Calu3 (cell line): ENCODE measurements at places on chromosomes 11 and 22. TPM values are rescaled to one million over a fixed set of nuclear protein-coding genes. Genes with fewer than 3 reads are reported as not detected.

LINC01488 gene
- not detected in 2 replicates for total RNA-seq

OR51B4 gene
- total RNA-seq = not detected in 2 replicates

DNA sequence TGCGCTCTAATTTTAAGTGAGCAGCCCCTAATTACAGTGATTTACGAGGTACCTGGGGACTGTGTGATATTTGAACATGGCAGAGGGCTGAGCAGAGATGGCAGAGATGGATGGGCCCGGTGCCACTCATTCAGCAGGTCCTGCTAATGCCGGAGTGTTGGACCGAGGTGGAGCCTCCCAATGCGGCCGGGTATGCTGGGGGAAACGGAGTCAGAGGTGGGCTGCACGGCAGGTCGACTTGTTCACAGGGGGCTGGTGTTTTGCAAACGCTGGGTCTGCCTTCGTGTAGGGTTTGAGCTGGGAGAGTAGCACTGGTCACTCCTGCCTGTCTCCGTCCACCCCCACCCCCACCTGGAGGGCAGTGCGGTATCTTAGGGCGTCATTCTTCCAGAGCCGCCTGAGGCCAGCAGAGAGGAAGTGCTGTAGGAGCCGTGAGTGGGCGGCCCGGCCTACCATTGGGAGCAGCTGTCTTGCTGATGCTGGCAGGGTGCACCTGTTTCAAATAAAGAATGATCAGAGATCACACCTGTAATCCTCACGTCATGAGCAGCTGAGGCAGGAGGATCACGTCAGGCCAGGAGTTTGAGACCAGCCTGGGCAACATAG, 122.6 kb downstream of the IGLL1 start:
- no peak for DNase-seq

- DNase-seq = no peak
Observed at GRCh38 chr22:19750507-19751490, 9.8 kb upstream of the TBX1 start.

CAPN5 gene
- 22.3 and 41.5 TPM in 2 replicates for total RNA-seq

DNA sequence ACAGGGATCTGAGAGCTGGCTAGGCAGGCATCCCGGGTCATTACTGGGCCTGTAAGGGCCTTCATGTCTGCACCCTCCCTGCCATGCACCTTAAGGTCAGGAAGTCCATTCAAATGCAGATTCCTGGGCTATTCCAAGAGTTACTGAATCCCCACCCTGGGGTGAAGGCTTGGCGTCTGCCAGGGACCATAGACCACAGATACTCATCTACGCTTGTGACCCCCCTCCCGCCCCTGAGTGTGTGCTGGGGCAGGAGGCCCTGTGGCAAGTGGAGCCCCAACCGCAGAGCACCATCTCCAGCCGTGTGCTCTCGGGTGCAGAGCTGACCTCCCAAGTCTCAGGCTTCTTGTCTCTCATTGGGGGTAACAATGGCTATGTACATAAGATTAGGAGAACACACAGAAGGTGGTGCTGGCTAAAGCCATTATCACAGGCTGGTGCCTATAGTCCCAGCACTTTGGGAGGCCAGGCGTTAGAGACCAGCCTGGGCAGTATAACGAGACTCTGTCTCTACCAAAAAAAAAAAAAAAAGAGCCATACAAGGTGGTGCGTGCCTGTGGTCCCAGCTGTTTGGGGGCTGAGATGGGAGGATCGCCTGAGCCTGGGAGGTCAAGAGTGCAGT, 19.1 kb upstream of the KCNQ1OT1 start:
- DNase-seq = no peak

- DNase-seq = no peak
Observed at GRCh38 chr11:6545917-6546605, 49.0 kb downstream of the DNHD1 start.

IRAG1 gene
- not detected in 2 replicates for total RNA-seq

GRCh38 chr11:86037743-86038142, 31.1 kb downstream of the PICALM start:
- no peak for DNase-seq

CSNK2A3 gene
- total RNA-seq = 0.86 and 1.1 TPM in 2 replicates

DNA sequence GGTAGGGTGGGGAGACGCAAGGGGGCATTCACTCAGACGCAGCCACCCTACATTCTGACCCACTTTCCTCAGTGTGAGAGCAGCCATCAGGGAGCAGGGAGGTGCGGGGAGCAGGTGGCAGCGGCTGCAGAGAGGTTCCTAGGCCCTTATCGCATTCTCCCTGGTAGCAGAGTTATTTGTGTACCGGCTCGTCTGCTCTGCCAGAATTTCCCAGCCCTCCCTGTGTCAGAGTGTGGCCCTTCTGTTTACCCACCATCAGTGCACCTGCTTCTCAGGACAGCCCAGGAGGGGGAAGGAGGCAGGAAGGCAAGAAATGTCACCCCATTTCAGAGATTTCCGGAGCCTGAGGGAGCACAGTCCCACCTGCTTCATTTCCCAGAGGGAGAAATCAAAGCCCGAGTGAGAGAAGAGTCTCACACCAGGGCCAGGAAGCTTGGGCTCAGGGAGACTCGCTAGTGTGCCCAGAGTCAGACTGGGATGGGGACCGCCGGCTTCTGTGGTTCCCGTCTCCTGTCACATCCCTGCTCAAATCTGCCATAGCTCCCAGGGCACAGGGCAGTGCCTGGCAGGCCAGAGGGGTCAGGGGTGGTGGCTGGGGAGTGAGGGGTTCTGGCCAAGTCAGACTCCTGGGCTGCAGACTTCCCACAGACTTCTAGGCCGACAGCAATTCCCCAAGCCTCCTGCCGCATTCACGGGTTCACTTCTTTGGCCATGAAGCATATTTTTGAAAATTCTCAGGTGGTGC, 49.7 kb downstream of the ARRB1 start:
- DNase-seq = no peak

GRCh38 chr11:78708388-78708787, 133.7 kb upstream of the NARS2 start:
- no peak for DNase-seq

DNA sequence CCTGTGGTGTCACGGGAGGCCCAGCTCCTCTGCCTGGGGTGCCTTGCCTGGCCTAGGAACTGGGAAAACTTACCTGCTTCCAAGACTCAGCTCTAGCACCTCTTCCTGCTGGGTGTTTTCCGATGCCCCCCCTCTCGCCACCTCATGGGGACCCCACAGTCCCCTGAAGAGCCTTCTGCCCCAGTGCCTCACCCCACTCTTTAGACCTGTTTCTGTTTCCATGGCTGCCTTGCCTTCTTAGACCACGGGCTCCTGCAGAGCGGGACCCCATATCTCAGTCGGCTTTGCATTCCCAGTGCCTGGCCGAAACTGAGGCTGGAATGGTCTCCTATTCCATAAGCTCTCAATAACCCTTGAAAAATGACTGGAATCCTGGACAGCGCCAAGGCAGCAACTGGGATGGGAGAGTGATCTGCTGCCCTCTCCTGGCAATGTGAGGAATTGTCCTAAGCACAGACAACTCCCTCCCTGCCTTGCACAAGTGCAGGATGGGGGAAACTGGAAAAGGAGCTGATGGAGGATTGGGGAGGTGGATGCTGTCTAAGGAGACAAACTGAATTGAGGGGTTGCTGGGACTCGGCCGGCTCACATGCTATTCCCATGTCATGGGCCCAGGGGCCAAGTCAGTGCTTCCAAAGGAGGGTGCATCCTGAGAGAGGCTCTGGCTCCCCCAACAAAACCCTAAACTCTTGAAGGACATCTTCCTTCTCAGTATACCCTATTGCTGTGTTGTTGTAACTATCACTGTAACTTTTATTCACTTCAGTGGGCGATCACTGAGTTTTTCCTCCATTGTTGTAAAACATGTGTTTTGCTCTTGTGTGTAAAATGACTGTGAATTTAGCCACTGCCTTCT, 26.6 kb upstream of the IL17RA start:
- DNase-seq = peak; percentile 71

DNA sequence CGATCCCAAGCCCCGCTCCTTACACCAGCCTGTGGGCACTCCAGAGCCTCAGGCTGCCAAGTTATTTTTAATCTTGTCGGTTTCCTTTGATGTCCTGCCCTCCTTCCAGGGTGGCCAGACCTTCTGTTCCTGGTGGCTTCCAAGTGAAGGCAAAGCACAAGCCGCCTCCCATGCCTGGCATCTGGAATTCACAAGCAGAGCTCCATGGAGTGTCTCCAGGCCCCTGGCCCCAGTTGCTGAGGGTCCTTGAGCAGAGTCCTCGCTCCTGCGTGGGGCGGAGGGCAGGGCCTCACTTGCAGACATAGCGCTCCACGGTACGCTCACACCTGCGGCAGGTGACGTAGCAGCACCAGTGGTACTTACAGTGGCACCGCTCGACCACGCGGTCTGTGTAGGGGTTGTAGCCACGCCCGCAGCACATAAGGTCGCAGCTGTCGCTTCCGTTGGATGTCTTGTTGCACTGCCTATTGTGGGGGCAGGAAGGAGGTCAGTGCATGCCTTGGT, 19.5 kb downstream of the WNT11 start:
- no peak for DNase-seq

GRCh38 chr11:14784230-14784629, 107.8 kb downstream of the CYP2R1 start:
- no peak for DNase-seq

OR6M1 gene
- not detected in 2 replicates for total RNA-seq
